ENCODE measurements at places on chromosomes 5 and 9. TPM values are rescaled to one million over a fixed set of nuclear protein-coding genes. Genes with fewer than 3 reads are reported as not detected.

The HAPLN1 gene
- 2.7 TPM for total RNA-seq

The PCDHGA10 gene
- 4.9 TPM for total RNA-seq

The ACTL7A gene
- not detected for total RNA-seq

The SLC6A3 gene
- total RNA-seq, result not detected

The FOXI1 gene
- total RNA-seq, result not detected

The OR1J2 gene
- total RNA-seq, result not detected

The PDZD2 gene
- 1.3 TPM for total RNA-seq

The OLFM1 gene
- total RNA-seq, result 0.17 TPM

The GABBR2 gene
- 4.0 TPM for total RNA-seq

The LECT2 gene
- not detected for total RNA-seq

The ATOSB gene
- total RNA-seq, result 11.3 TPM

The PCDHGB3 gene
- total RNA-seq, result 0.50 TPM

The ZMAT2 gene
- 25.6 TPM for total RNA-seq

The LHX6 gene
- not detected for total RNA-seq

The PTGES2 gene
- total RNA-seq, result 70.3 TPM

The RANBP17 gene
- 4.7 TPM for total RNA-seq

The SLC1A3 gene
- 2.7 TPM for total RNA-seq

The HAVCR2 gene
- total RNA-seq, result 0.17 TPM

The CNTNAP3 gene
- 2.9 TPM for total RNA-seq

The KCNIP1 gene
- total RNA-seq, result not detected

The NACC2 gene
- total RNA-seq, result 17.1 TPM

The CATSPER3 gene
- 0.30 TPM for total RNA-seq

The PCDHA13 gene
- total RNA-seq, result not detected

The CA9 gene
- total RNA-seq, result 0.74 TPM

The IPPK gene
- 6.2 TPM for total RNA-seq

The ANKRD18A gene
- under 0.01 TPM for total RNA-seq

The CTXN3 gene
- not detected for total RNA-seq

Measured in bronchus fibroblast of lung (primary cell).